ENCODE measurements at places on chromosomes 7 and 10. TPM values are rescaled to one million over a fixed set of nuclear protein-coding genes. Genes with fewer than 3 reads are reported as not detected.
A peak's percentile ranks its signal among the peaks of the same experiment; 100 is the strongest.

IQUB gene
- total RNA-seq: 0.20 TPM

OPN4 gene
- total RNA-seq: not detected

ARHGEF5 gene
- 0.22 TPM for total RNA-seq

FGFBP3 gene
- total RNA-seq: 0.40 TPM

PANK1 gene
- total RNA-seq: 1.3 TPM

LOXL4 gene
- total RNA-seq: 0.87 TPM

ACTR3C gene
- total RNA-seq: 8.3 TPM

CCNJ gene
- 41.7 TPM for total RNA-seq

DNA sequence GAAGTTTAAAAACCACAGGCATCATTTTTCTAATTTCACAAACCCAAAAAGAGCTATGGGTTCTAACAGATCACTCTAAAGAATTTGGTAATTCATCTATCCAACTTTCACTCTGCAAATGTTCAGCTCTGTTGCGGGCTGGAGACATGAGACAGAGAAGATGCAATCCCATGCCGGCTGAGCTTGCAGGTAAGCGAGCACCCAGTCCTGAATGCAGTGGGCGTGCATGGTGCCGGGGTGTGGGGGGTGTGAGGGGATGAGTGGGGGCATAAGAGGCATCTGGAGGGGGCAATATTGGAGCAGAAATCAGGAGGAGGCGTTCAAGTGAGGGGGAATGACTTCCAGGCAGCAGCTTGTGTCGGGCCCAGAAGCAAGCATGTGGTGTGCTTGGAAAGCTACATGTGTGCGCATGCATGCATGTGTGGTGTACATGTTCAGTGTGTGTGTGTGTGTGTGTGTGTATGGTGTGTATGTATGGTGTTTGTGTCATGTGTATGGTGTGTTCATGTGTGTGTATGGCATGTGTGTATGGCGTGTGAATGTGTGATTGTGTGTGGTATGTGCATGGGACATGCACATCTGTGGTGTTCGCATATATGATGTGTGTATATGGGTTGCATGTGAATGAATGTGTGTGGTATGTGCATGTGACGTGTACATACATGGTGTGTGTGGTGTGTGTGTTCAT lies 172.9 kb downstream of the PRKCQ start:
- no peak for DNase-seq

GRCh38 chr10:126227762-126228134 lies 160.5 kb downstream of the ADAM12 start:
- peak; percentile 62 for DNase-seq

- DNase-seq: peak; percentile 87
Observed at GRCh38 chr7:17444673-17445072, 146.2 kb downstream of the AHR start.

DNA sequence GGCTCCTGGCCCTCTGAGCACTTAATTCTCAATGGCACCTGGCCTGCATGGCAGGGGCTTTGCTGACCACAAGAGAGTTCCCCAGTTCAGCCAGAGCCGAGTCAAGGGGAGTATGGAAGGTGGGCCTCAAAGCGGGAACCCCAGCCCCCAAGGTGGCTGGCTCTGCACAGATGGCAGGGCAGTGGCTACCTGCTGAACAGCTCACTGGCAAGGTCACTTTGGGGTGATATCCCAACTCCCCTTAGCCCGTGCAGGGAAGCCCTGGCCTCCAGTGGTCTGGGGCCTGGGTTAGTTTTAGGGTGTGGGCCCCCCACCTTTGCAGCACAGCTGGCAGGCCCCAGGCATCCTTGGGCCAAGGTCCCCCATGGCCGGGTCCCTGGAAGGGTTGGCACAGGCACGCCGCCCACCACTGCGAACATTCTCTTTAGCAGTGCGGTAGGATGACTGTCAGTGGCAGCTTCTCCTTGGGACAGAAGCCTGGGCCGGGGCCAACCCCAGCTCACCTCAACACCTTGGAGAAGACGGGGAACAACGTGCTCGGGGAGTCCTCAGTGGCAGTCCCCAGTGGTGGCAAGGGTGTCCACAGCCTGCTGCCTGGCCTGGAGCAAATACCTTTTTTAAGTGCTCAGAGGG lies 36.8 kb downstream of the PPIF start:
- DNase-seq: no peak

DNA sequence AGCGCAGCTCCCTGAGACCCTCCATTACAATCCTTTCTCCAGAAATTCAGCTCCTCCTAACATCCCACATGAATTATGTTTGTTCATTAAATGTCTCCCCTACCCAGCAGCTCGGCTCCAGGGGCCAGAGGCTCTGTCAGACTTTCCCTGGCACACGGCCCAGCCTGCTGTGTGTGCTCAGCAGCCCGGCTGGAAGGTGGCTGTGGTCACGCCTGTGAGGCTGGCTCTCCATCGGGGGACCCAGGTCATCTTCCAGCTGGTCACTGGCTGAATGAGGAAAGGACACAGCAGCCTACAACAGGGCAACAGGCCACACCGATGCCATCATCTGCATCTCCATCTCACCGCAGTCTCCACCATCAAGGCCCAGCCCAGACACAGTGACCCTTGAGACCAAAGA lies 219.8 kb downstream of the MAD1L1 start:
- DNase-seq: no peak

DNA sequence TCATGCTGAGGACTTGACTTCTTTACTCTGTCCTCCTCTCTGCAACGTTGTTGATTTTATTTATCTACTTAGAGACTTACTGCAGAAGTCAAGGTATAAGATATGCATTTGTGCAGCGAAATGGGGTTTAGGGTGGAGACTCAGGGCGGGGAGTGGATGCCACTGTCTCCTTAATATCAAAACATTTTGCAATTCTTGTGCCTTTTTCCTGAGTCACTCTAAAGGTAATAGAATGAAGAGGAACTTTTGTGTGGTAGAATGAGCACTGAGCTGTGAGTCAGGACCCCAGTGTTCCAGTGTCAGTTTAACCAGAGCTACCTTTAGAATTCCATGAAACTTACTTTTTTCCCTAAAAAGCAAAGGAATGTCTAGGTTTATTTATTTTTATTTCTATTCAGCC lies 78.2 kb downstream of the VTI1A start:
- DNase-seq: no peak

GRCh38 chr7:148944935-148945934 lies 61.1 kb upstream of the EZH2 start:
- DNase-seq: no peak

DNA sequence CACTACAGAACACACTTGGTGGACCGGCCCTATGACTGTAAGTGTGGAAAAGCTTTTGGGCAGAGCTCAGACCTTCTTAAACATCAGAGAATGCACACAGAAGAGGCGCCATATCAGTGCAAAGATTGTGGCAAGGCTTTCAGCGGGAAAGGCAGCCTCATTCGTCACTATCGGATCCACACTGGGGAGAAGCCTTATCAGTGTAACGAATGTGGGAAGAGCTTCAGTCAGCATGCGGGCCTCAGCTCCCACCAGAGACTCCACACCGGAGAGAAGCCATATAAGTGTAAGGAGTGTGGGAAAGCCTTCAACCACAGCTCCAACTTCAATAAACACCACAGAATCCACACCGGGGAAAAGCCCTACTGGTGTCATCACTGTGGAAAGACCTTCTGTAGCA lies 14.6 kb downstream of the ZSCAN21 start:
- DNase-seq: no peak

DNA sequence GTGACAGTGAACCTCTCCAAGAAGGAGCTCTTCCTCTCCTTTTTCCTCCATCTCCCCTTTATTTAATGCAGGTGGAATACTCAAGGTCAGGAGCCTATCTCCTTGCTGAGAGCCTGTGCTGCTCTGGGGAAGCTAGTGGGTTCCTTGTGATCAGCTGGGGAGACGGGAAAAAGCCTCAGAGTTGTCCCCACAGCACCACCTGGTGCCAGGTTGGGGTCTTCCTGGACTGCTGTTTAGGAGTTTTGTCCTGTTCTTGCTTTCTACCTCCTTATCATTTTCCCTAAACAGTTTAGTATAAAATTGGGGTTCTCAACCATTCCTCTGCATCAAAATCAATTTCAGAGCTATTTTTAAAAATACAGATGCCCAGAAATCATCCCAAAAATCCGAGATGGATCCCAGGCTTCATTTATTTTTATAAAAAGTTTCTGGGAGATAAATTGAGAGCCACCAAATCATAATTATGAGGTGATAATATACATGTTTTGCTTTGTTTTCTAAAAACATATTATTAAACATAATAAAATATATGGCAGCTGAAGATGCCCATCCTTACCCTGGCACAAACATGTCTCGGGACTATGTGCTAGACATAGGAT lies 44.3 kb downstream of the MACC1 start:
- DNase-seq: peak; percentile 12

DNA sequence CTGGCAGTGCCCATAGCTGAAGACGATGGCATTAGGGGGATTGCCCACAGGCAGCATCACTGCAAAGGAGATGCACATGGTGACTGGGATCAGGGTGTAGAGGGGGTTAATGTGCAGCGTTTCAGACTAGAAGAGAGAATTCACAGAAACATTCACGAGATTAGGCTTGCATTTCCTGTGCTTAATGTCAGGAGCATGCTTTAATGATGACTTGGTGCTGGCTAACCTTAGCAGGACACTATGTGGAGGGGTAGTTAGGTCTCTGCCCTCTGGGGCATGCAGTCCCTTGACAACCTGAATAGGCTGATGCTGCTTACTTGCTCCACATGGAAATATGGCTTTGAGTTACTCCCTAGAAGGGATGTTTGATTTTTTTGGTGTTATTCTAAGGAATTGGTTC lies 21.8 kb downstream of the STMP1 start:
- no peak for DNase-seq

GRCh38 chr10:57218382-57218781 lies 857.3 kb upstream of the ZWINT start:
- no peak for DNase-seq

DNA sequence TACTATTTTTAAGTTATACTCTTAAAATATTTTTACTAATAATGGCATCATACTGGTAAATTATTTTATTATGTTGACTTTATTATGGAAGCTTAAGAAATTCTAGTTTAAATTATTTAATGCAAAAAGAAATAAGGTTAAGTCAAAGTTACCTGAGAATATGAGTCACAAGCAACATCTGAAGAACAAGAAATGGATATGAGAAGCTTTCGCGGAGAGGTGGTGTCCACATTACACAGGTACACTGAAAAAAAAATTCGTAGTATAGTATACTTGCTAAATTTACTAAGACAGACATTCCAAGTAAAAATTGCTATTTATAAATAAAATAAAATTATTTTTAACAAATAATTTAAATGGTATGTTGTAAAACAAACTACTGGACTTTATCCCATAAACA lies 143.8 kb downstream of the AVL9 start:
- no peak for DNase-seq

- DNase-seq: peak; percentile 8
Observed at GRCh38 chr10:61286686-61287085, 166.5 kb downstream of the TMEM26 start.

DNA sequence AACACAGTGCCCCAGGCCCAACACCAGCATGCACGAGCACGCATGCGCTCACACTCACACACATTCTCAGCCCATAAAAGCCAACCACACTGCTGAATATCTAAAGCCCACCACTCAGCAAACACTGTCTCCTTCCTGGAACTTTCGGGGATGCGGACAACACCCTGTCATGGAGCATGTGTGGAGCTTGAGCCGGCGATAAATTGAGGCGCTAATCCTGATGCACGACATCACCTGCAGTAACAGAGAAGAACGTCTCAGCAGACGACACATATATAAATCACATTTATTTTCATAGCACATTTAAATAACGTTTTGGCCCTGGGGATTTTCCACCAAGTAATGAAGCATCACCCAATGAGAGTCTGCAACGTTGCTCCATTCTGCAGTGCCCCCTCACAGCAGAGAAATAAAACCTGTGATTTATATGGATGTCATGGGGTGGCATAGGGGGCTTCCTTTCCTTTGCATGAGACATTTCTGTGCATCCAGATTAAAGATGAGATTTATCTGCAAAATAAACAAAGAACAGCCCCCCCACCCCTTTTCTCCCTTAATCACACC lies 267.7 kb upstream of the NFE2L3 start:
- DNase-seq: no peak

- DNase-seq: peak; percentile 77
Observed at GRCh38 chr10:27252267-27253000, 11.8 kb upstream of the ACBD5 start.

DNA sequence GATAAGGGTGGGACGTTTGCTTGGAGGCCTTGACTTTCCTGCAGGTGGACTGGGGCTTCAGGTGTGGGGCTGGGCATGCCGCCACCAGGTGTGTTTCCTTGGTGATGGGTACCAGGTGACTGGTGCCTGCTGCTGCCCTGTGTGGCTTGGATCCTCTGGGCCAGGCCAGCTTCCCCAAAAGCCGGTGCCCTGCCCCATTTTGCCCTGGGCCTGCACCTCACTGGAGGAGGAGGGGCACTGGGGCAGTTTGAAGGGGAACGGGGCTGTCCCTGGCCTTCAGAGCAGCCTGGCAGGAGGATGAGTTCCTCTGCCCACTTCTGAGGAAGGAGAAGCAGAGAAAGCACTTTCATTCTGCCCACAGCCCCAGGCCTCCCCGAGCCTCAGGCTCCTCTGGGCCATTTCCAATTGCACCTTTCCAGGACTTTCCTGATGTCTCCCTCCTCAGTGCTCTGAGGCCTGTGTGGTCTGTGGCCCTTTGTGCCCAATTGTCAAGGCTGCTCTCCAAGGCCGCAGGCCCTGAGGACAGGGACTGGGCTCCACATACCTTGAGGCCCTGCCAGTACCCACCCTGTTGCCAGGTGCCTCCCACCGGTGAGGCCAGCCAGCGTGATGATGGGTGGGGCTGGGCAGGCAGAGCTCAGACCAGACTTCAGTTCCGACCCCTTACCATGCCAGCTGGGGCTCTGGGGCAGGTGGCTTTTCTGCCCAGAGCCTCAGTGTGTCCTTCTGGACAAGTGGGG lies 25.3 kb upstream of the SMARCD3 start:
- DNase-seq: no peak

DNA sequence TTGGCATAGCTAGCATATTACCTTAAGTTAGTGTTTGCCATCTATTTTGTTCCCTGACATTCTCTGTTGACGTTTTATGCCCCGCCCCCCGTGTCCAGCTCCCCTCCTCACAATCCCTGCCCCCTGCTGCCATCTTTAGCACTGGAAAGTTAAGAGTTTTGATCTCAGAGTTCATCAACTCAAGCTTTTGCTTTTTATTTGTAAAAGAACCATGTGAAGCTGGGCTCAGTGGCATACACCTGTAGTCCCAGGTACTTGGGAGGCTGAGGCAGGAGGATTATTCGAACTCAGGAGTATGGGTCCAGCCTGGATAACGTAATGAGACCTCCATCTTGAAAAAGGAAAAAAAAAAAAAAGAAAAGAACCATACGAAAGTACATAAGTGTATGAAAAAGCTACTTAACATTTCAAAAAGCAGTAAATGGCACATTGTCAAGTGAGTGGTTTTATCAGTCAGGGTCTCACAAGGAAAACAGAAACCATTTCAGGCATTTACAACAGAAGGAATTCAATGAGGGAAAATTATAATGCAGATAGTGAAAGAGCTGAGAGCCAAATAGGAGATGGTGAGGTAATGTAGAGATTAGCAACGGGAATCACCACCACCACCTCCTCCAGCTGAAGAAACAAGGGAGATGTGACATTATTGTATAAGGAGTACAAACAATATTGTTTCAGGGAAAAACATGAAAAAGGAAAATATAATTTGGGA lies 64.9 kb downstream of the MCU start:
- DNase-seq: no peak

GRCh38 chr7:103003004-103003403 lies 71.6 kb downstream of the FBXL13 start:
- DNase-seq: no peak
